DMS153 (cell line): ENCODE measurements at places on chromosomes 5 and 9.

DNA sequence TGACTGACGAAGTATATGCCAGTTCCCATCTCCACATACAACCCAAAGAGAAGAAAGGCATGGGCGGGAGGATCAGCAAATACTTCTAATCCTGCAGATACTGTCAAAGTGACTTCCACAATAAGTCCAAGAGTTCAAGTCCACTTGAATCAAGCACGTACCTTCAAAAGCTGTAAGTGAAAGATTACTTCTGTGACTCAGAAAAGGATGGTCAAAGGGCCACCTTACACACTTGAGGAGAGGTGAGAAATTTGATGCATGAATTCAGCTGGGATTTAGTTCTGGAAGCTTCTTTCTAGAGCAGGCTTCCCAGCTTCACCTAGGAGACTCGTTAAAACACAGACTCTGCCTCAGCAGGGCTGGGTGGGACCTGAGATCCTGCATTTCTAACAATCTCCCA is 357.5 kb downstream of the GLIS3 start:
- DNase-seq = no peak

GRCh38 chr5:95647886-95648860 is 1.6 kb downstream of the RFESD start:
- no peak for DNase-seq

DNA sequence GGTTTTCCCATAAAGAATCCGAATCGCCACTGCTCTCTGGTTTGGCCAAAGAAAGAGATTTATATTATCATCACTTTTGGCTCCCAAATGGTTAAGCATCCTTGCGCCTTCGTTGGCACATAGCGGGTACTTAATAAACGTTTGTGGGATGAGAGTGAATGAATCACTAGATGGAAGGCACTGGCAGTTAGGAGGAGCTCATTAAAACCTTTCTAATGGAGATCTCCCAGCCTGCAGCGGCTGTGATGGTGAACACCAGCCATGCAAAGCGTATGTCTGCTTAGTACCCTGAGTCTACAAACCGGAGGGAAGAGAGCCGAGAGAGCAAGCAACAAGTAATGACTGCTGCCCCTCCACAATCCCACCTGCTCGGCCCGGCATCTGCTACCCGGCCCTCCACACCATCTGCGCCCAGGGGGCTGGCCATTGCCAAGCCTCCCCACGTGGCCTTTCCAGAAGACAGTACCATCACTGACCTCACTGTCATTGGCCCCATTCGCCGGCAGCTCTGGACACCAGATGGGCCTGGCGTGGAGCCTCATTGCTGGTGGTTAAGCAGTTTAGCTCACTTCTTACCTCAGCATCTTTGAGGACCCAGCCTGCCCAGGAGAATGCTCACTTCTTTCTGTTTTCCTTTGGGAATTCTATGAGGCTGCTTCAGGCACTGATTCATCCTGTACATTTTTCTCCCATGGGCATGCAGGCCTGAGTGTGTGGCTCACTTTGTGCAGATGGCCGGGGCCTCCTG is 39.3 kb upstream of the ANKRD33B start:
- DNase-seq = no peak

GRCh38 chr5:33311893-33312292 is 128.9 kb upstream of the TARS1 start:
- no peak for DNase-seq

DNA sequence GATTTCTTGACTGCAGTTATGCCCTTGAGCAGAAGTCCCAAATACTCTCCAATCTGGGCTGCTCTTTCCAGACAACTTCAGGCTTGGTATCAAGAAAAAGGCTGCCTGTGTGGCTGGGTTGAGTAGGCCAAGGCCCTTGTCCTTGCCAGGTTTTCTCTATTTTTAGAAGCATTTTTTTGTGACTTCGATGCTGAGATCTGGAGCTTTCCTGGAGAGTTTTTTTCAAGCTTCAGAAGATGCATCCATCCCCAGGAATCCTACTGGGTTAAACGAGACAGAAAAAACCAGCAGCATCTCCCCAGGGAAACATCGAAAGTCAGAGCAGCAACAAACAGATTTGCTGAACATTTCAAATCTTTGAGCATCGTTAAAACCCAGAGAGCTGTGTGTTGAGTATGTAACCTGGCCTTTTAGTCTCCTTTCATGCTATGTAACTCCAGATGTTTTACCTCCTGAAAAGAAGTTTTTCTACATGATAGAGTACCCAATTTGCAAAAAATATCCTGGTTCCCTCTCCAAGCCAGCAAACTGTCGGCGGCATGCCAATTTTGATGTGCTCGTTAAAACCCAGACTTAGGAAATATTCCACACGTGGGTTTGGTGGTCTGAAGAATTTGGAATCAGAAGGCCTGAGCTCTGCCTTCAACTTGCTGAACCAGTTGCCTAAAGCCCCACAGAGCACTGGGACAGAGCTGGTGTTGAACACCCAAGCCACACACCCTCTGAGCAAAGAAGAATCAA is 98.1 kb upstream of the ALDH1B1 start:
- DNase-seq = no peak

GRCh38 chr9:12441506-12441905 is 251.7 kb upstream of the TYRP1 start:
- DNase-seq = no peak
